ENCODE measurements at places on chromosomes 13 and 19.

GRCh38 chr13:43567608-43568007 lies 219.2 kb downstream of the ENOX1 start:
- no peak for DNase-seq

- no peak for DNase-seq
These were observed 42.2 kb upstream of the KCTD4 start for GRCh38 chr13:45243077-45243476.

GRCh38 chr19:50890422-50891252 lies 17.4 kb downstream of the KLK2 start:
- no peak for DNase-seq

DNA sequence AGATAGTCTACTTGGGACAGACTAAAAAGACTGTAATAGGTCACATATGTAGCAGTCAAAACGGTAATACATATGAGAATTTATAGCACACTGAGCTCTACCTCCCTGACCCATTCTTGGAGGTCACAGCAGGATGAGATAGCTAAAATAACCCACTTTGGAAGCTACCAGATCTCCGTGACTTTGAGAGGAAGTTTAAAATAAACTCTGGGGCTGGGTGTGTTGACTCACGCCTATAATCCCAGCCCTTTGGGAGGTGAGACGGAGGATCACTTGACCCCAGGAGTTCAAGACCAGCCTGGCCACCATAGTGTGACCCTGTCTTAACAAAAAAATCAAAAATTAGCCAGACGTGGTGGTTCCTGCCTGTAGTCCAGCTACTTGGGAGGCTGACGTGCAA lies 45.3 kb downstream of the DHRS12 start:
- no peak for DNase-seq

- no peak for DNase-seq
These were observed 62.5 kb downstream of the RAP2A start for GRCh38 chr13:97496511-97496910.

DNA sequence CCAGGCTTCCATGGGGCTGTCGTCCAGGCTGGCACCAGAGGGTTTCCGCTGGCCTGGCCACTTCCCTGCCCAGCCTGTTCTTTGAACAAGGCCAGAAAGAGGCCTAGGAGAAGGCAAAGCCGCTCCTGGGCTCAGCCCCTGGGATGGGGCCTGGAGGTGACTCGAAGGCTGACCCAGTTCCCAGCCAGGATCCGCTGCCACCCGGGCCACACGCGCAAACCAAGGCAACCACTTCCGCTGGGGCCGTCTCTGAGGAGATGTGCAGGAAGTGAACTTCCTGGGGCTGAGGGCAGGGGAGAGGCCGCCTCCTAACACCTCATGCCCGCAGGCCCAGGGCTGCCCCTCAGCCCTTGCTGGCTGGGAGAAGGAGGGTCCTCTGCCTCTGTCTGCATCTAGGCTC lies 15.2 kb downstream of the PLEKHF1 start:
- no peak for DNase-seq

- peak; percentile 28 for DNase-seq
These were observed 940 bp upstream of the DCUN1D2 start for GRCh38 chr13:113491418-113491883.

Measured in T1000 (cell line).